ENCODE measurements at places on chromosomes 4 and X. TPM values are rescaled to one million over a fixed set of nuclear protein-coding genes. Genes with fewer than 3 reads are reported as not detected.

TCEAL6 gene
- total RNA-seq: not detected

GRIA3 gene
- not detected for total RNA-seq

SOWAHD gene
- total RNA-seq: not detected

ASB5 gene
- not detected for total RNA-seq

WDR17 gene
- under 0.01 TPM for total RNA-seq

NHS gene
- total RNA-seq: under 0.01 TPM

PTPN13 gene
- total RNA-seq: 7.9 TPM
